Transverse colon (tissue), 4 donors: ENCODE measurements at places on chromosomes 1 and 21. TPM values are rescaled to one million over a fixed set of nuclear protein-coding genes. Genes with fewer than 3 reads are reported as not detected.
A peak's percentile ranks its signal among the peaks of the same experiment; 100 is the strongest.

GRCh38 chr21:27564684-27565301 lies 597.9 kb upstream of the ADAMTS5 start:
- no peak overlapping the region for H3K4me3 ChIP-seq
- no peak overlapping the region for H3K27ac ChIP-seq
- no peaks in the 10 kb centered on the region for H3K27me3 ChIP-seq
- H3K4me1 ChIP-seq = no peaks in the 10 kb centered on the region
- no peaks in the 10 kb centered on the region for H3K36me3 ChIP-seq

- no peak for DNase-seq
- H3K27me3 ChIP-seq = peaks cover 47% of the 10 kb centered on the region
- H3K4me1 ChIP-seq = no peaks in the 10 kb centered on the region
- no peak overlapping the region for H3K27ac ChIP-seq
- no peaks in the 10 kb centered on the region for H3K36me3 ChIP-seq
Measured at GRCh38 chr1:230427094-230427876, 1.2 kb upstream of the PGBD5 start.

FBXO2 gene
- 3.7 TPM for total RNA-seq

- H3K27me3 ChIP-seq = no peaks in the 10 kb centered on the region
- no peak for DNase-seq
- no peak overlapping the region for H3K4me3 ChIP-seq
- no peaks in the 10 kb centered on the region for H3K36me3 ChIP-seq
Measured at GRCh38 chr1:221188458-221188857, 309.2 kb downstream of the HLX start.

GRCh38 chr1:46246548-46247435 lies 771 bp upstream of the RAD54L start:
- peak overlapping the region; percentile 63 for H3K27ac ChIP-seq
- no peaks in the 10 kb centered on the region for H3K27me3 ChIP-seq
- H3K36me3 ChIP-seq = no peaks in the 10 kb centered on the region
- peak; percentile 65 for DNase-seq
- H3K4me3 ChIP-seq = peak overlapping the region; percentile 51

- no peaks in the 10 kb centered on the region for H3K27me3 ChIP-seq
- H3K27ac ChIP-seq = peak overlapping the region; percentile 74
- peaks cover 16% of the 10 kb centered on the region for H3K4me1 ChIP-seq
- H3K36me3 ChIP-seq = no peaks in the 10 kb centered on the region
- DNase-seq = peak; percentile 64
Measured at GRCh38 chr1:232904131-232904530, 46.3 kb upstream of the NTPCR start.

GRCh38 chr1:167678422-167678821 lies 43.4 kb upstream of the MPZL1 start:
- no peaks in the 10 kb centered on the region for H3K36me3 ChIP-seq
- H3K27me3 ChIP-seq = no peaks in the 10 kb centered on the region
- no peak overlapping the region for H3K27ac ChIP-seq
- H3K4me3 ChIP-seq = no peak overlapping the region

GRCh38 chr1:17533201-17533600 lies 6.3 kb upstream of the ARHGEF10L start:
- no peak for DNase-seq
- peaks cover 55% of the 10 kb centered on the region for H3K4me1 ChIP-seq
- H3K36me3 ChIP-seq = no peaks in the 10 kb centered on the region
- peak overlapping the region; percentile 95 for H3K27ac ChIP-seq
- no peak overlapping the region for H3K4me3 ChIP-seq
- H3K27me3 ChIP-seq = no peaks in the 10 kb centered on the region

VHLL gene
- total RNA-seq = not detected

CELA3B gene
- total RNA-seq = not detected

ADAMTS5 gene
- total RNA-seq = 6.6 TPM

GRCh38 chr1:239617731-239618130 lies 231.4 kb downstream of the CHRM3 start:
- DNase-seq = no peak
- no peaks in the 10 kb centered on the region for H3K36me3 ChIP-seq
- no peaks in the 10 kb centered on the region for H3K4me1 ChIP-seq
- H3K27me3 ChIP-seq = no peaks in the 10 kb centered on the region
- no peak overlapping the region for H3K27ac ChIP-seq
- H3K4me3 ChIP-seq = no peak overlapping the region

GRCh38 chr1:39609618-39610331 lies 29.7 kb downstream of the HEYL start:
- H3K27ac ChIP-seq = no peak overlapping the region
- DNase-seq = peak; percentile 66
- no peak overlapping the region for H3K4me3 ChIP-seq
- H3K36me3 ChIP-seq = no peaks in the 10 kb centered on the region
- peaks cover 2% of the 10 kb centered on the region for H3K27me3 ChIP-seq

- peaks cover 26% of the 10 kb centered on the region for H3K4me1 ChIP-seq
- H3K27me3 ChIP-seq = no peaks in the 10 kb centered on the region
- no peaks in the 10 kb centered on the region for H3K36me3 ChIP-seq
- H3K27ac ChIP-seq = peak overlapping the region; percentile 60
Measured at GRCh38 chr1:154465621-154466195, 36.3 kb upstream of the TDRD10 start.

- no peaks in the 10 kb centered on the region for H3K36me3 ChIP-seq
- no peak overlapping the region for H3K4me3 ChIP-seq
- H3K27ac ChIP-seq = no peak overlapping the region
- no peaks in the 10 kb centered on the region for H3K4me1 ChIP-seq
Measured at GRCh38 chr1:22127731-22128130, 15.2 kb downstream of the WNT4 start.

- no peak for DNase-seq
- H3K4me3 ChIP-seq = no peak overlapping the region
- no peak overlapping the region for H3K27ac ChIP-seq
- H3K4me1 ChIP-seq = no peaks in the 10 kb centered on the region
Measured at GRCh38 chr1:50893466-50893865, 66.6 kb downstream of the FAF1 start.

DNA sequence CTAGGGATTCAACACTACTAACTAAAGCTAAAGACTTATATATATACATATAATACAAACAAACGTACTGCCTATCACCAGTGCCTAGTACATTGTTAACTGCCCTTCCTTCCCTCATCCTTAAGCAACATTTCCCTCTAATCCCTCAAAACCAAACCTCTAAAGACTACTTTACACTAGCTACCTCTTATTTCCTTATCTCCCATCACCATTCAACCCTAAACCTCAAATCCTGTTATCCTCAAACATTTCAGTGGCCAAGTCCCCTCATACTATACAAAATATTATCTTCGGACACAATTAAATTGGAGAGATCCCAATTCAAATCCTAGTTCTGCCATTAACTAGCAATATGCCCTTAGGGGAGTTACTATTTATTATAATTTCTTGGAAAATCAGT lies 3.7 kb downstream of the SCAF4 start:
- peaks cover 16% of the 10 kb centered on the region for H3K4me1 ChIP-seq
- no peaks in the 10 kb centered on the region for H3K27me3 ChIP-seq
- H3K27ac ChIP-seq = no peak overlapping the region
- H3K36me3 ChIP-seq = no peaks in the 10 kb centered on the region

DNA sequence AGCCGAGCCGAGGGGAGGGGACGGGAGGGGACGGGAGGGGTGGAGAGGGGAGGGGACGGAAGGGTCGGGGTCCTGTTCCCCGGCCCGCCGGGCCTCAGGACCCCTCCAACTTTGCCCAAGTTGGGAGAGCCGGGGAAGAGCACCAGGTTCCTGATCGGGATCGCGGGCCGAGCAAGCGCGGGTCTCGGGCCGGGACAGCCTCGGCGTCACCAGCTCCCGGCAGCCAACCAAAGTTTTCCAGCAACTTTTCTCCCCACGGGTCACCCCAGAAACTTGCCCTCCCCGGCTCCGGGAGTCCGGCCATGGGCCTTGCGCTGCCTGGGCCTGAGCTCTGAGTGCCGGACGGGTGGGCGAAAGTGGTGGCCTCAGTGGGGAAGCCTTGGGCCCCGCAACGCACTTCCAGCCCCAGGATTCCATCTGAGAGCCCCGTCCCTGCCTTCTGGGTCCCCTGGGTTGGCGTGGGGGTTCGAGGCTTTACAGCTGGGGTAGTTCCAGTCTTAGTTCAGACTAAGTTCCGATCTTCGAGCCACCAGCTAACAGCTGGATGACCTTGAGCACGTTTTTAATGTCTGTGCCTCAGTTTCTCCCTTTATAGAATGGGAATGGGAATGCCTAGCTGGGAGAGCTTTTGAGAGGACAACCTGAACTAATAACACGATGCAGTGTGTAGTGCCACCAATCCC lies 458 bp downstream of the ZC3H12A start:
- peak; percentile 38 for DNase-seq
- H3K4me3 ChIP-seq = peak overlapping the region; percentile 80
- no peaks in the 10 kb centered on the region for H3K27me3 ChIP-seq
- peaks cover 37% of the 10 kb centered on the region for H3K4me1 ChIP-seq
- H3K27ac ChIP-seq = peak overlapping the region; percentile 98

- DNase-seq = no peak
- no peaks in the 10 kb centered on the region for H3K4me1 ChIP-seq
- H3K27me3 ChIP-seq = no peaks in the 10 kb centered on the region
- no peak overlapping the region for H3K27ac ChIP-seq
- H3K36me3 ChIP-seq = no peaks in the 10 kb centered on the region
Measured at GRCh38 chr1:205332015-205332791, 10.7 kb upstream of the NUAK2 start.

DNA sequence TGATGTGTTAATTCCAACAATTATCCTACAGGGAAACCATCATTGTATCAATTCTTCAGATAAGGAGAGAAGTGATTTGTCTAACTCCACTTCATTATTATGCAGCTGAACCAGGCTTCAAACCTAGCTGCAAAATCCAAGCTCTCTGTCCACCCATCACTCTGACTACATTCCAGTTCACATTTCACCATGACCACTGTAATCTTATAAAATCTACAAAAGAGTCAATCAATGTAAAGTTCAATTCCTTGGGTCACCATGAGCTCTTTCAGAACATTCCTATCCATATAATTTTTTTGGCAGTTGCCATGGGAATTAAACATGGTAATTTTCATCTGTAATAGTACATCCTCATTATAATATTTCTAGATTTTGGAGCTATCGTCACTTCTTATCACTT lies 100.9 kb downstream of the PLPPR5 start:
- no peaks in the 10 kb centered on the region for H3K27me3 ChIP-seq
- no peak for DNase-seq
- no peak overlapping the region for H3K27ac ChIP-seq
- no peak overlapping the region for H3K4me3 ChIP-seq
- no peaks in the 10 kb centered on the region for H3K36me3 ChIP-seq

FAM177B gene
- total RNA-seq = not detected

DNA sequence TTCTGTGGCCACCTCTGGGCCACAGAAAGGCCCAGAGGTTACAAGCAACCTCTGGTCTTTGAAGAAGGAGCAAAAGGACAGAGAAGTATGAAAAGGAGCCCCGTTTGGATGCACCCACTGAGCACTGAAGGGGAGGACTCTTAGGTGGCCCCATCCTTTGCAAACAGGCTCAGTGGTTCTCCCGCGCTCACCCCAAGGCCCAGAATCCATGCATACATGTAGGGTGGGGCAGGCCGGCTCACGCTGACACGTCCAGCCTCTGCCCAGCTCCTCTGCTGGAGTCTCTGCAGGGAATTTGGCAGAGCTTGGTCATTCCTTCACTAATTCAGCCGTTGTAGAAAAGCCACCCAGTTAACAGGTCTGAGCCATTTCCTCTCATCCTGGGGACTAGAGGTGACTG lies 61.3 kb upstream of the AJAP1 start:
- no peak overlapping the region for H3K4me3 ChIP-seq
- H3K36me3 ChIP-seq = no peaks in the 10 kb centered on the region
- no peak overlapping the region for H3K27ac ChIP-seq
- no peak for DNase-seq
- H3K4me1 ChIP-seq = no peaks in the 10 kb centered on the region

GRCh38 chr21:22791986-22792560 lies 1793.9 kb downstream of the NCAM2 start:
- no peaks in the 10 kb centered on the region for H3K4me1 ChIP-seq
- no peaks in the 10 kb centered on the region for H3K27me3 ChIP-seq
- H3K4me3 ChIP-seq = no peak overlapping the region
- DNase-seq = no peak
- no peaks in the 10 kb centered on the region for H3K36me3 ChIP-seq

DNA sequence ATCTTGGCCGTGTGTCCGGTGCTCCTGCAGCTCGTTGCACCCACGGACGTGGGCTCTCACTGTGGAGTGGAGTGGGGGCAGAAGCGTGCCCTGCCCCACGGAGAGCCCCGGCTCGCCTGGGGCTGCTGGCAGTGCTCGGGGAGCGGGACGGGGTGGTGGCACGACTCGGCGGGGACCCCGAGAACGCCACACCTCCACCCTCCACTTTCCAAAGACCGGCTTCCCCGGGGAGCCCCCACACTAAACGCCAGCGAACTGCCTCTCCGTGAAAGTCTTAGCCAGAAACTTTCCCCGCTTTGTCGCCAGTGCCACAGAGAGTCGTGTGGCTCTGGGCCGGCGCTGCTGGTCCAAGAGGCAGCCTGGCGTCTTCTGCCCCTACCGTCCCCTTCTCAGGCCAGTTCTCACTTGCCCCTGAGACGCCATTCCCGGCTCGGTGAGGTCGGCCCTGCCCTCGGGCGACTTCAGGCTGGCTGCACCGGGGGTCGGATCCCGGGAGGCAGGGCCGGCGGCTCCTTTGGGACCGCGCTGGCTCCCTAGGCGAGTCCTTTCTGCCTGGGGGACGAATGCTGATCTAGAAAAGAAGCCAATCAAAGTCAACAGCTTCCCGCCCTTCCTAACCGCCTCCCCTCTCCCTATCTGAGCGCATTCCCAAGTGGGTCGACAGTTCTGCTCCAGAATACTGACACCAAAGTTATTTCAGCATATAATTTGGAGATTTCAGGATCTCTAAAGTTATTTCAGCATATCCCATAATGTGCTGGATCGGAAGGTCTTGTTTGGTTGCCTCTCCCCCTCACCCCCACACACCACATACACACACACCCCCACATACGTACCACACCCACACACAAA lies 2.6 kb upstream of the SAMD13 start:
- peak overlapping the region; percentile 94 for H3K27ac ChIP-seq
- H3K4me1 ChIP-seq = peaks cover 6% of the 10 kb centered on the region
- H3K27me3 ChIP-seq = no peaks in the 10 kb centered on the region
- DNase-seq = peak; percentile 49
- peak overlapping the region; percentile 73 for H3K4me3 ChIP-seq

GRCh38 chr1:31712630-31713029 lies 8.8 kb upstream of the COL16A1 start:
- H3K27me3 ChIP-seq = peaks cover 4% of the 10 kb centered on the region
- H3K4me1 ChIP-seq = peaks cover 43% of the 10 kb centered on the region
- H3K4me3 ChIP-seq = no peak overlapping the region
- peak overlapping the region; percentile 92 for H3K27ac ChIP-seq
- peak; percentile 66 for DNase-seq
- H3K36me3 ChIP-seq = no peaks in the 10 kb centered on the region

GRCh38 chr1:2322065-2322571 lies 69.2 kb downstream of the MORN1 start:
- no peaks in the 10 kb centered on the region for H3K36me3 ChIP-seq
- H3K27me3 ChIP-seq = peaks cover 16% of the 10 kb centered on the region
- peak; percentile 60 for DNase-seq
- H3K4me3 ChIP-seq = no peak overlapping the region

- H3K4me3 ChIP-seq = no peak overlapping the region
- no peak overlapping the region for H3K27ac ChIP-seq
- no peak for DNase-seq
- peaks cover 20% of the 10 kb centered on the region for H3K4me1 ChIP-seq
Measured at GRCh38 chr1:212233321-212233720, 51.9 kb upstream of the PPP2R5A start.
